Glutamatergic neuron (in vitro differentiated cells): ENCODE measurements at places on chromosomes 11 and 22. TPM values are rescaled to one million over a fixed set of nuclear protein-coding genes. Genes with fewer than 3 reads are reported as not detected.

DNA sequence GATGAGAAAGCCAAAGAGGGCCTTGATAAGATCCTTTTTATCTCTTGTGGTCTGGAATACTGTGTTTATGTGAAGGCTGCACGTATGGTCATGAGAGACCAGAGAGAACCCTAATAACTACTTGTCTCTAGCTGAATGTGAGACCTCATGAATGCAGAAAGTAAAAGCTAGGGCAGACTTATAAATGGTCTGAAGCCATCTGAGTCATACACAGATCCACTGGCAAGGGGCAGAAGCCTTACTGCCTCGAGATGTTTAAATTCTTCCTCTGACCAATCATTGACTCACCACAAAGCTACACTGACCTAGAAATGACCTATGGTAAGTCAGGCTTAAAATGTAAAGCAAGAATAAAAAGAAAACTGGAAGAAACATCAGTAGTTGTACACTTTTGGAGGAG is 22.7 kb upstream of the OR4B1 start:
- DNase-seq, result no peak

DNA sequence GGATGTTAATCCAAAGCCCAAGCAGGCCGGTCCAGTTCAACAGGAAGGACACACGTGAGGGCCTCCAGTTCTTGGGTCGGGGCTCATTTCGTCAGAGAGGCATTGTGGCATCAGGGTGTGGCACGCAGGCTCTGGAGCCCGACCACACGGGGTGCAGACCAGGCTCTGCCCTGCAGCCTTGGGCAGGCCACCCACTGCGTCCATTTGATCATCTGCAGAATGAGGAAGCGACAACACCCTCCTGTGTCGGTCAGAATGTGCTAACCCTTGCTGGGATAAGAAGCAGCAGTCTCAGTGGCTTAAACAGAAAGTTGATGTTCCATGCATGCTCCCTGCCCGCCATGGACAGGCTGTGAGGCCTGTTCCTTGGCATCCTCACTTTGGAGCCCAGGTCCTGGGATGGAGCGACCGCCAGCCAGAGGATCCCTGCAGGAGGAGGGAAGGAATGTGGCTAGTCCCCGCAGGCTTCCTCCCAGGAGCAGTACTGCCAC is 10.8 kb downstream of the RIBC2 start:
- DNase-seq, result no peak

GRCh38 chr22:38479096-38479837 is 11.4 kb downstream of the KDELR3 start:
- DNase-seq, result no peak

- no peak for DNase-seq
Observed at GRCh38 chr11:64268025-64268892, 16.2 kb downstream of the BAD start.

DNA sequence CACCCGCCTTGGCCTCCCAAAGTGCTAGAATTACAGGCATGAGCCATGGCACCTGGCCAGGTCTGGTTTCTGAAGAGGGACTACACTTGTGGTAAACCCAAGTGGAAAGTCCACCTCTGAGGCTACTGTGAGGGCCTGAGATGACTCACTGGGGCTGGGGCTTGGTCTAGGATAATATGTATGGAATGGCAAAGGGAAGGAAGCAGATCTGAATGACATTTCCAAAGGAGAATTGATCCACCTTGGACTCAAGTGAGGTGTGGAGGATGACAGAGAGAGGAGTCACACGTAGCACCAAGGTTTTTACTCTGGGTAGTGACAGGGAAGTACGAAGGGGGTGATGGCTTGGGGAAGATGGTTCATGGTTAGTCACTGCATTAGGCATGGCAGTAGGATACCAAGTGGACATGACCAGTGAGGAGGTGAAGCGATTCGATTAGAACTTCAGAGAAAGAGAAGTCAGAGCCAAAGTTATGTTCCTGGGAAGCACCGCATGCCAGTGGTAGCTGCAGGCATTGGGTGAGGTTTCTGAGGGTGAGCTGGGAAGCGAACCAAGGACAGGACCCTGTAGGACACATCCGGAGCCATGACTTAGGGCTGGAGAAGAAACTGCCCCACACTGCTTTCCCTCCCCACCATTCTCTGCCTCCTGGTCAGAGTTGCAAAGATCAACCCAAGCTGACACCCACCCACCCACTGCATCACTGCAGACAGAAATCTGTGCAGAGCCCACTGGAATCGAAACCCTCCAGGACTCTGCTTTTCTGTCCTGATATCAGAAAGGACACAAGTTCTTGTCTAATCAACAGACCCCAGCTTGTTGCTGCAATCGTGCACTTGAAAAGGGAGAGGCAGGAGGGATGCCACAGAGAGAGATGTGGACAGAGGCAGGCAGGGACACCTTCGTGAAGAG is 13.0 kb upstream of the BCL9L start:
- no peak for DNase-seq

DNA sequence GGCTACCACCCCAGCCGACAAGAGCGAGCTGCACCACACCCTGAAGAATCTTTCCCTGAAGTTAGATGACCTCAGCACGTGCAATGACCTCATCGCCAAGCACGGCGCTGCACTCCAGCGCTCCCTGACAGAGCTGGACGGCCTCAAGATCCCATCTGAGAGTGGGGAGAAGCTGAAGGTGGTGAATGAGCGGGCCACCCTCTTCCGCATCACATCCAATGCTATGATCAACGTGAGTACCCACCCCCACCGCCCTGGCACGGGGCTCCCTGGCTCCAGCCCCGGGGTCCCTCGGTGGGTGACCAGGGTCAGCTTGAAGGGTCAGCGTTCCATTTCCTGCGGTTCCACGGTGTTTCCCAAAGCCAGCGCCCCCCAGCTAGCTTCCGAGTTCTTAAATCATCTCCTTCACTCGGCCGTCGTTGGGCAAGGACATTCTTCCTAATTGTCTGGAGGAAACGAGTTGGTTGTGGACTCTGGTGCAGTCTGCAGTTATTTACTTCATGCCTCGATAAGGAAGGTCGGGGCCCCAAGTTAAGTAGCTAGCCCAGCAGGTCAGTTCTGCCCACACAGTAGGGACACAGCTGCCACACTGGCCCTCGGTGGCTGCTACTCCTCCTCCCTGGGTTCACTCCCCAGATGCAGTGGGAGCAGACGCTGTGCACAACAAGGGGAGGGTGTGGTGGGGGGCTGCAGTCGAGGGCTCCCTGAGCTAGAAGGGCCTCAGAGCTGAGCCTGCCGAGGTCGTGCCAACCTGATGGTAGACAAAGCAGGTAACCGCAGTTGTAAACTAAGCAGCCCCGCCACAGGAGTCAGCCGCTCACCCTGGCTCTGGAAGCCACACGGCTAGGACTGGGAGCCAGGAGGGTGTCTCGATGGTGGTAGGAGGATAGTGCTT is 97.9 kb downstream of the MORC2 start:
- DNase-seq, result peak; percentile 4

- peak; percentile 58 for DNase-seq
Observed at GRCh38 chr11:57515332-57516060, at the start of gene SLC43A1. SLC43A1 (minus strand) TSS chr11:57515702; CDS start chr11:57514111, 1,591 bp downstream.

DNA sequence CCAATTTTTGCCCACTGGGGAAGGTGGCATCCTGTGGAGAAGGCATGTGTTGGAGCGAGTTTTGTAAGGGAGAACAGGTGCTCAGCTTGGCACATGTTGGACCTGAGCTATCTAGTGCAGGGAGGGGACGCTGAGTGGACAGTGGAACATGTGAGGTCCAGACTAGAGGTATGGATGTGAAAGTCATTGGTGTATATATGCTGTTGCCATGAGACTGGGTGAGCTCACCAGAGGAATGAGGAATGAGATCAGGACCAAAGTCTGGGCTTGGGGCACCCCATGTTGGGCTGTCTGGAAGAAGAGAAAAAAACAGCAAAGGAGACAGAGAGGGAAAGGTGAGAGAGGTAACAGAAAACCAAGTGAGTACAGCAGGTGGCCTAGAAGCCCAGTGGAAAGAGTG is 12.3 kb upstream of the SYT7 start:
- no peak for DNase-seq

DNA sequence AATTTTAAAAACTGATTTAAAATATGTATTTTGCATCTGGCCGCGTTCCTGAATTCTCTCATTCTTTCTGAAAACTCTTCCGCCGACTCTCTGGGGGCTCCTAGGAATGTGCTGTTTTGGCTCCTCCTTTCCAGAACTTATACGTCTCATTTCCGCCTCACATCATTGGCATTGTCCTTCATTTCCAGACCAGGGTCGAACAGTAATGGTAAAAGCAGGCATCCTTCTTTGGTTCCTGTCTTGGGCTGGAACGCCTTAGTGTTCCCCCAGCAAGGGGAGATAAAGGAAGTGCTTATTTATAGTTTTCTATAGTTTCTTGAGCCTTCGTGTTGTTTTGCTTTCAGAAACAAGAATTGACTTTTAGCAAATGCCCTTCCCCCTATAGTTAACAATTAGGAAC is 10.9 kb upstream of the TNNT3 start:
- no peak for DNase-seq

- no peak for DNase-seq
Observed at GRCh38 chr22:25829808-25830777, 88.1 kb downstream of the MYO18B start.

GRCh38 chr11:11373934-11374333 is 20.9 kb upstream of the CSNK2A3 start:
- DNase-seq, result no peak

- no peak for DNase-seq
Observed at GRCh38 chr11:78050964-78051831, 12.5 kb upstream of the THRSP start.

DNA sequence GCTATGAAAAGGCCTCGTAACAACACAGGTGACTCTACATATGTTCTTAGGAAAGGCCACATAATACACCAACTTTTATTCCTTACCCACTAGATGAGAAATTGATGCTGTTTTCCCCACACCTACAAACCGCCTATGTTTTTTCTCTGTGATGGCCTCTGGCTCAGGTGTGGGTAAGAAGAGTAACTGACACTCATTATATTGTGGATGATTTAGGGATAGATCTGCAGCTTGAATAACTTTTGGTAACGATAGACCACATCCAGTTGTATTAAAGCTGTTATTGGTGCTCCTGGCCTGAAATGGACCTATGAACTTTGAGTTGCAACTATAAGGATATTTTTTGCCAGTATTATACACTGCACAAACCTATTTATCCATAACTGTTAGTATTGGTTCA is 3.6 kb downstream of the LDHA start:
- no peak for DNase-seq

DNA sequence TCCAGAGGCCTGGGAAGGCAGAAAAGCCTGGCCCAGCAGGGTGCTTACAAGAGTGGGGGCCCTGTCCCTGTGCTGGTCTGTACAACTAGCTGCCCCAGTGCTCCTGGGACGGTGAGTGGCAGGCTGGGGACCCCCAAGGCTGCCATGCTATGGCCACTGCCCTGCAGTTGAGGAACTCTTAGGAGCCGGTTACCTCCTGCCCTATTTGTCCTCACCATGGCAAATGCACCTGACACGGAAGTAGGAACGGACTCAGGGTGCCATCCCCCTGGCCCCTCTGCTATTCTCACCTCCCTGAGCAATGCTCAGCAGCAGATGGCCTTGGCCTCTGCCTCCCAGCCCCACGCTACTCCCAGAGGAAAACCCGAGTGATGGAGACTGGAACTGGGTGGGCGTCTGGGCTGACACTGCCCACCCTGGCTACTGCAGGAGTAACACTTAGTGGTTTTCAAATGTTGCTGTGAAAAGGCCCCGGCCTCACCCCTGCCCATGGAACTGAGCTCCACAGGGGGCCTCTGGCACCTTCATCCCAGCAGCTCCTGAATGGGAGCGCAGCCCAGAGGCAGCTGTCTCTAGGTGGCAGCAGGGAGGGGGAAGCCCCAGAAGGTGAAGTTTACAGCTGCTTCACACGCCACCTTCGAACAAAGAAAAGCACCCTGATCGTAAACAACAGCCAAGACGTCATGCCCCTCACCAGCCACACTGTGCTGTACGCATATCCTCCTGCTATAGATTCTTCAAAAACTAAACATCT is 105.3 kb downstream of the CTTN start:
- DNase-seq, result no peak

GRCh38 chr22:45831394-45831793 is 145.6 kb downstream of the WNT7B start:
- DNase-seq, result no peak

DNA sequence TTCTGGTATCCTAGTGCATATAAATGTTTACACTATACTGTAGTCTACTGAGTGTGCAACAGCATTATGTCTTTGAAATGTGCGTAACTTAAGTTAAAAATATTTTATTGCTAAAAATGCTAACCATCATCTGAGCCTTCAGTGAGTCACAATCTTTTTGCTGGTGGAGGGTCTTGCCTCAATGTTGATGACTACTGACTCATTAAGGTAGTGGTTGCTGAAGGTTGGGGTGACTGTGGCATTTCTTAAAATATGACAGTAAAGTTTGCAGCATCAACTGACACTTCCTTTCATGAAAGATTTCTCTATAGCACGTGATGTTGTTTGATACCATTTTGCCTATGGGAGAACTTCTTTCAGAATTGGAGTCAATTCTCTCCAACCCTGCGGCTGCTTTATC is 8.5 kb upstream of the CREBZF start:
- DNase-seq, result no peak

DNA sequence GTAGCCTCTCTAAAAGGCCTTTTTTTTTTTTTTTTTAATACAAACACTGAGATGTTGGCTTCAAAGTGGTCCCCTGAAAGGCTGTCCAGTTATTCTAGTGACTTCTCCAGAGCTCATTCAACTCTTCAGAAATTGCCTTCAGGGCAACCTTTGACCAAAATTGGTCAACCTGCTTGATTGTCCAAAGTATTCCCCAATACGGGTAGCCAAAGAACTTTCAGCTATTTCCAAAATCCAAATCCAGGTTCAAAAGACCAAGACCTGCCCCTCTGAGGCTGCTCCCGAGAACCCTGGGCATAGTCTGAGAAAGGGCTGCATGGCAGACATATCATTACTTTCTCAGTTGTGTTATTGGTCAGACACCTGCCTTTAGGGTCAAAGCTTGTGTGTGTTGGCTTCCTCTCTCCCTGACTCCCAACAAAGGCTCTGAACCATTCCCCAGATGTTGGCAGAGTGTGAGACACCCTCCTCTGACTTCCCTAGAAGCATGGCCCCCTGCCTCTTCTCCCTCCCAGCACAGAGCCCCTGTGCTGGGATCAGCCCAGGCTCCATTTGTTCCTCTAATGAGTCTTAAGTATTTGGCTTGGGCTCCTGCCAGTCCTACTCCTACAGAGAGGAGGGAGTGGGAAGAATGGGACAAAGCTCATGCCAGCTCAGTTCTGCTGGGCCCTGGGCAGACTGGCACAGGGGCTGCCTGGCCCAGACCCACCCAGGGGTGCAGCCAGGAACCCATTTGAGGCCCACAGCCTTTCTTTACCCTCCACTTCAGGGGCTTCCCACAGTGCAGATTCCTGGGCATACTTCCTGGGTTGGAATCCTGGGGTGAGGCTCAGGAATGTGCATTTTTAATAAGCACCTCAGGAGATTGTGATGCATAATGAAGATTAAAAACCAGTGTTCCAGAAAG is 30.3 kb downstream of the TNKS1BP1 start:
- no peak for DNase-seq

DNA sequence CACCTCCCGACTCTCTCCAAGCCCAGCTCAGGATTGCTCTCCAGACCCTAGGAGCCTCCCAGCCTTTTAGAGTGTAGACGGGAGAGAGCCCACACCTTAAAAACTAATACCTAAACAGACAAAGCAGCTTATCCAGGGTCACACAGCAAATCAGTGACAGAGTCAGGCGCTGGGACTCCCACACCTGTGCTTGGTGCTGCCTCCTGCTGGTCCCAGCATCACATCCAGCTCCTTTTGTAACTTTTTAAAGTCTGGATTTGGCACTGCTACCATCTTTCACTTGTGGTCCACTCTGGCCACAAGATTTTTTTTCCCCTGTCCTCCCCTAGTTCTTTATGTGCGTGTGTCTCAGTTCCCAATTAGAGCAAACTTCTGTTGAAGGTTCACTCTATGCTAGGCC is 4.7 kb downstream of the ANO1 start:
- no peak for DNase-seq

Gene DGCR6
- total RNA-seq, result 11.7 TPM

Gene OSBP2
- total RNA-seq, result 18.3 TPM

Gene POLD4
- total RNA-seq, result 15.4 TPM

Gene PLAAT4
- not detected for total RNA-seq

Gene QSER1
- total RNA-seq, result 75.3 TPM
